ENCODE measurements at places on chromosomes 11 and 22.

DNA sequence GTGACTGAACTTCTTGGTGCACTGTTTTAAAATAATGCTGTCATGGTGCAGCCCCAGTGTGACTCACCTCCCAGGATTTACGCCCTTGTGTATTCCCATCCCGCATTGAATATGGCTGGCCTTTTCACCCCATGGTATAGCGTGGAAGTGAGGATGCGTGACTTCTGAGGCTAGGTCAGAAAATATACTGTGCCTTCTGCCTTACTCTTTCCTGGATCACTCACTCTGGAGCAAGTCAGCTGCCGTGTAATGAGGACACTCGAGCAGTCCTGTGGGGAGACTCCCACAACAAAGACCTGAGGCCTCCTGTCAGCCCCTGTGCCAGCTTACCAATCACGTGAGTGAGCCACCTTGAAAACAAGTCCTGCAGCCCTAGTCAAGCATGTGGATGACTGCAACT, 471.9 kb upstream of the KIRREL3 start:
- no peak for DNase-seq

DNA sequence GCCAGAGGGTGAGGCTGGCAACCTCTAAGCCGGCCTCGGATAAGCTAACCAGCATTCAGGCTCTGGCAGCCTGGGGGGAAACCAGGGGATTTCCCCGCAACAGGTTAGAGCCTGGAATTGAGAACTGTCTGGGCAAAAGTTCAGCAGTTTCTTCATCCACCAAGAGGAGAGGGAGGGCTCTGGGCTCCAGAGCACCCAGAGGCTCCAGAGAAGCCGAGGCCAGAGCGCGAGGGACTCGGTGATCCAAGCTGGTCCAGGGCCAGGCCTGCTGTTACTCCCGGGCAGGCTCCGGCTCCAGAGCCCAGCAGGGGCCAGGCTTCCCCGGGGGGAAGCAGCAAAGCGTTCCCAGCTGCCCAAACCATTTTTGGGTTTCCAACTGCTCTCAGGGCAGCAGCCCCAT, 13.3 kb upstream of the SH3BP1 start:
- DNase-seq = no peak

GRCh38 chr11:1233351-1234053, 10.6 kb downstream of the MUC5B start:
- DNase-seq = no peak

DNA sequence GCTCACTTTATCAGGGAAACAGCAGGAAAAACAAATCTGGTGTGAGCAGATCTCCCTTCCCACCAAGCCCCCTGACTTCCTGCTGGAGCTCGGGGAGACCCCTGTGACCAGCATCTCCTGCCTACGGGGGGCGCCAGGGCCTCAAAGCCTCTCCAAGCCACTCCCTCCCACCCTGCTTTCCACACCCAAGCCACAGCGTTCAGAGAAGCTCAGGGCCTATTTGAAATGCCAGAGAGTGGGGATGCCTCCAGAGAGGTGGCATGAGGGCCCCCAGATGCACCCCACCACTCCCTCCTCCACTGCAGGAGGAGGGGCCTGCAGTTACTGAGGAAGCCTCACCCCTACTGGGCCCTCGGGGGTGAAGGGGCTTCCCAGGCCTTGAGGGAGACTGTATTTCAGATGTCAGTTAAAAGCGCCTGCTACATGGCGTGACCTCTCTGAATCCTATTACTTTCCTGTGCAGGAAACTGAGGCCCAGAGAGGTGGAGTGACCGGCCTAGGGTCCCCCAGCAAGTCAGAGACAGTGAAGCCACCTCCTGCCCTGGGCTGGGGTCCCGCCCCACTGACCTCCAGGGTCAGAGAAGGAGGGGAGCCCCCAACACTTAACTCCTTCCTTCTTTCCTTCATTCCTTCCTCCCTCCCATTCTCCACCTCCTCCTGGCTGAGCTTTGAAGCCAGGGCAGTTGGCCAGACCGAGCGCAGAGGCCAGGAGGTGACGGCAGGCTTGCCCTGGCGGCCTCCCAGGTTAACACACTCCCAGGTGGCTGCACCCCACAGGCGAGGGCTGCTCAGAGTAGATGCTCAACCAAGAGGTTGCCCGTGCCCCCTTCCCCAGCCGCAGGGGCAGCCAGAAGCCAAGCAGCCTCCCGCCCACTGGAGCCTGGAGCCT, 6.0 kb upstream of the CDKN1C start:
- no peak for DNase-seq

DNA sequence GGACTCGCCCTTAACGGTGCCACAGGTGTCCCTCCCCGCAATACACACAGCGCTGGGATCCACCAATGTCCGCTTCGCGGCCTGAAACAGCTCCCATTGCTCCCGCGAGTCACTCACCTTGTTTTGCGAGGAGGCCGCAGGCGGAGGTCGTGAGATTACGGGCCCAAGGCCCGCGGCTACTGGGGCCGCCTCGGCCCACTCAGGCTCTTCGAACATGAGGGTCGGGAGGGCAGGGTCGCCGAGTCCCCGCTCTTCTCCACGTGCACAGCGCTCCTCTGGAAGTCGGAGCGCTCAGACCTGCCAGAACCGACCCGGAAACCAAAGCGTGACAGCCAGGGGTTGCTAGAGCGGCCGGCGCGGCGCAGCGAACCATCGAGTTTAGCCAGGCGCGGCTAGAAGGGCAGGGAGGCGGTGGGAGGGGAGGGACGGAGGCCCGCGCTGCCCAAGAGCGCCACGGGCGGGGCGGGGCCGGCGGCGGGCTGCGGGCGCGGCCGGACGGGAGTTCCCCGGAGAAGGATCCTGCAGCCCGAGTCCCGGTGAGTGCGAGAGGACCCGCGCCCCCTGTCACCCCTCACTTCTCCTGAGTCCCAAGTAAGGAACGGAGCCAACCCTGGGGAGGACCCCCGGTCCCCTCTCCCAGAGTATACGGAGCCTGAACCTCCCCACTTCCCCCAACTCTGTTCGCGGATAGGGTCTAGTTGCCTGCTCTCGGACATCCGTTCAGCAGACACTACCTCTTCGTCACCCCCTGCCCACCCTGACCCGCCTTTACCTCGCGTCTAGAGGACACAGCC, at the start of the genes ILK and RRP8:
Gene ILK (plus strand): TSS at position 488 of the 794 bp plus-strand sequence. CDS start 498 bp downstream, outside the sequence.
Gene RRP8 (minus strand): TSS at position 330 of the 794 bp plus-strand sequence. CDS start 114 bp downstream, at position 216.
- peak; percentile 65 for DNase-seq

GRCh38 chr22:47452184-47452583, 689.7 kb downstream of the TBC1D22A start:
- DNase-seq = no peak

GRCh38 chr22:17232406-17232805, 13.2 kb upstream of the ADA2 start:
- no peak for DNase-seq

GRCh38 chr11:103680826-103681225, 355.6 kb upstream of the DDI1 start:
- no peak for DNase-seq

GRCh38 chr11:26134053-26134452, 197.9 kb upstream of the ANO3 start:
- DNase-seq = no peak

DNA sequence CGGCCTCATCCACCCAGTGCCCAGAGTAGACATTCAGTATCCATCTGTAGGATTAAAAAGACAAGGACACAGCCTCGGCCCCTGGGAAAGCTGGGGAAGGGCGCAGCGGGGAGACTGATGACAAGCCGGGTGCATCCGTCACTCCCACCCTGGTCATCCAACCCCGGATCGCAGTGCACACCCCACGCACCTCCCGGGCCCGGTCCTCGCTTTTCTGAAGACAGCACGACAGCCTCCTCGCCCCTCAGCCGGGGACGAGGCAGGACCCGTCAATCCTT, 1.1 kb downstream of the FCHSD2 start:
- DNase-seq = no peak
